Stimulated activated CD8-positive, alpha-beta memory T cell treated with anti-CD3 and anti-CD28 coated beads, Interleukin-7, amount 100 ng/mL, for 24 hours (primary cell): ENCODE measurements at places on chromosomes 6 and 20.

DNA sequence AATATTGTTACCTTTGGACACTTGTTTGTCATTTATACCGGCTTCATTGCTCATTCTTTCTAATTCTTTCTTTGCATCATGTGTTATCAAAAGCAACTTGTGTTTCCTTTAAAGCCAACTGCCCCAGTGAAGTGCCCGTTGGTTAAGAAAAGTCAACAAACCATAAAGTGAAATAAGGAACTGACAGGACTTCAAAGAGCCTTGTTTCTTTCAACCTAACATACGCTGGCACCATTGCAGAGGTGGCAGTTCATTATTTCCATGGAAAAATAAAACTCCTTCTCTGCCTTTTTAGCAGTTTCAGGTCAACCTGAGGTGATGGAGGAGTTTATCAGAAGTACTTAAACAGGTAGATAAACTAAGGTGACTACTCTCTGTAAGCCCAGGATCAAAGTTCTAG, 28.8 kb downstream of the FERMT1 start:
- no peak for DNase-seq

DNA sequence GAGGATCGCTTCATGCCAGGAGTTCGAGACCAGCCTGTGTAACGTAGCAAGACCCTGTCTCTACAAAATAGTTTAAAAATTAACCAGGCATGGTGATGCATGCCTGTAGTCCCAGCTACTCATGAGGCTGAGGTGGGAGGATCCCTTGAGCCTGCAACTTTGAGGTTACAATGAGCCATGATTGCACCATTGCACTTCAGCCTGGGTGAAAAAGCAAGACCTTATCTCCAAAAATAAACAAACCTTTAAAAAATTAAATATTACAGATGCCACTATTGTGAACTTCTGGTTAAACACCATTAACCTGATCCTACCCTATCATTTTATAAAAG, 116.8 kb downstream of the ARHGAP18 start:
- DNase-seq: no peak

- DNase-seq: no peak
Measured at GRCh38 chr6:108762394-108762793, 85.8 kb upstream of the ARMC2 start.

GRCh38 chr20:47670913-47671312, 114.4 kb downstream of the SULF2 start:
- DNase-seq: no peak

DNA sequence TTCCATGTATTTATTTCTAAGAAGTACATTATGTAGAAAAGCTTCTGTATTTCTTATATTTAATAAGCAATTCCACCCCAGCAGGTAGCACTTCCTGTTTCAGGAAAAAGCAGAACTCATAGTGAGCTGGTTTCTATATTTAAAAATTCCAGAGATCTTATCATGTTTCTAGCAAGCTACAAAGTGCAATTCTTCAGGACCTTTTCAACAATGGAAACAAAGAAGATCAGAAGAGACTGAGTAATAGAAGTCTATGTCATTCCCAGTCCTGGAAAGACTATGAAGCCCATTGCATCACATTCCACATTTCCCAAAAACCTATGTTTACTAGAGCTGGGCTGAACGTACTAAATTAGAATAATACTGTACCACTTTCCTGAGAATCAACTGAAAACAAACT, 302.6 kb upstream of the NRSN1 start:
- DNase-seq: no peak

DNA sequence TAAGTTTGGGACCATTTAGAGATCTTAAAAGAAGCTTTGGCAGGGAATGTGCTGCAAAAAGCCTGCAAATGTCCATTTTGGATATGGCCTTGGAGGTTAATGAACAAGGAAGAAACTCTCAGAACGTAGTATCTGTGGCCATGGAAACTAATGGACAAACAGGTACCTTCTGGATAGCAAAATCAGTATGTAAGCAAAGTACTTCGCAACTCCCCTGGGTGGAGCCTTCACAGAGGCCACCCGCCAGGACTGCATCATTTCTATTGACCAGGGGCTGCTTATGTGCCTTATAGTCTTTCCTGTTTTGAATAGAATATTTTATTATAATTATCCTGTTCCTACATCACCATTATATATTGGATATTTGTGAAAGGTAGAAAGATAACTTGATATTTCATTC, 510.8 kb upstream of the SYNCRIP start:
- no peak for DNase-seq

- no peak for DNase-seq
Measured at GRCh38 chr20:48536206-48536605, 291.6 kb downstream of the PREX1 start.

GRCh38 chr6:66962082-66962481, 1255.1 kb upstream of the EYS start:
- DNase-seq: no peak

DNA sequence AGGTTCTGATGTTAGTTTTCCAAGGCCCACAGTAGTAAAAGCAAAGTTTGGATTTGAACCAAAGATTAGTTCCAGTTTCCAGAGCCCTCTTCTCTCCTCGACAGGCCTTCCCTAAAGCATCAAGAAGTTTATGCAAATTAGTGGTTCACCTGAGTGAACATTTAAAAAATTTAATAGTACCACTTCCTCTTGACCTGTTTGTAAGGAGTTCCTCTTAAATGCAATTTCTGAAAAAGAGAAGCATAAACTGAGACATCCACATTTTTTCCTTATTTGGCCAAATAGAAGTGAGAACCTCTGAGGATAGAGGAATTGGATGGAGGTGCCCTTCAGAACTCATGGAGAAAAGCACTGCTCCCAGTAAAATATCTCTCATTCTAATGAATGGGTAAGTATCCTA, 1.2 kb upstream of the DSE start:
- no peak for DNase-seq
